SHP77 treated with DMSO at 0.1 percent for 48 hours (cell line): ENCODE measurements at places on chromosomes 5 and 9.

GRCh38 chr5:1374679-1375055 lies 29.8 kb upstream of the CLPTM1L start:
- DNase-seq, result no peak

DNA sequence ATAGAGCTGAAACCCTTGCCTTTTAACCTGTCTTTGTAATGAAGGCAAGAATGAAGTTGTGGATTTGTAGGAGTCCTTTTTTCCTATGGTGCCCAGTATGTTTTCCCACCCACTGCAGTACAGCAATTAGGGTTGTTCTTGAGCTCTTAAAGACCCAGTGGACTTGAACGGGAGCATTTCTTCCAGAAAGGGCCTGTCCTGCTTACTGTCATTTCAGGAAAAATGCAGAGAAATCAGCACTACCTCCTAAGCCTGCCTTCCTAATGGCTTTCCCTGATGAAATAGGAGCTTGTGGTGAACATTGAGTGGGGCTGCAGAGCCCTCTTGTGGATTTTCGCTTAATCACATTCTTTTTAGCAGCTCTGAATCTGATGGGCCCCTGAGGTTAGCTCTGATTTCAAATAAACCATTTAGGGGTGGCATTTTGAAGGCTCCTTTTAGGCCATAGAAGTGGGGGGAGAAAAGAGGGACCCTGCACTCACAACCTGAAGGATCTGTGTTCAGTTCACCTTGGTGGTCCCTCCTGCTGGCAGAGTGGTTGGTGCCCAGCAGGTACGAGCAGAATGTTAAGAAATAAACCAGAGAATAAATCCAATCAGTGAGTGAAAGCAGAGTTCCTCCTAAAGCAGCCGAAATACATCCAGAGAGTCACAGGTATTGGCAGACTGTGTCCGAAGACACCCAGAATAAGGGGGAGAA lies 188.0 kb upstream of the KLF9 start:
- no peak for DNase-seq

DNA sequence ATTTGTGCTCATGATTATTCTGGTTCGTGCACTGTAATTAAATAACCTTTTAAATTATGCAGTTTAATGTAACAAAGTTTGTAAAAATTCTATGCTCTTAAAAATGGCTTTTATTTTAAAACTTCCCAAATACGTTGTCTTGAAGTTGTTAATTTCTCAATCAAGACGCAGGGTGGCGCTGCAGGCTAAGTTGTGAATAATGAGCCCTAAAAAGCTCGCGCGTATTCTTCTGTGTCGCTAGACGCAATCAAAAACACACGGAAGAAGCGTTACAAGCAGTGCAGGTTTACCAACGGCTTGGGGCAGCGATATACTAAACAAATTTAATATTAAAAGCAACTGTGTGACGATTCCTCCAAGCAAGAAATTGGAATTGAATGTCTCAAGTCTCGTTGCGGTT lies at the start of gene PCDHB4:
Gene PCDHB4, plus strand, starts transcription at position 256 of the 400 bp plus-strand sequence. CDS start 181 bp downstream, outside the sequence.
- no peak for DNase-seq

DNA sequence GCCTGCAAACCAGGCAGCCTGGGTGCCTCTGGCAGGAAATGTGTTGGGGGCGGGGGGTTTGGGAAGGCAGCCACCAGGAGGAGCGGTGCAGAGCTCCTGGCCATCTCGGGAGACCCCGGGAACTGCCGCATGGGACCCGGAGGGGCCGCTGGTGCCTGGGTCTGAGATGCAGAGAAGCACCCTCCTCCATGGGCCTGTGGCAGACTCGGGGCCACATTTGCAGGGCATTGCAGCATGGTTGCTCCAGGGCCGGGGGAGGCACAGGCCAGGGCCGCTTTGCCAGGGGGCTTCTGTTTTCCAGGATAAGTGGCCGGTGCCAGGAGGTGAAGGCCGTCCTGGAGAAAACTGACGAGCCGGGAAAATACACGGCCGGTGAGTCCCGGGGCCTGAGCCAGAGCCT lies 1.7 kb downstream of the LCN1 start:
- DNase-seq, result no peak

- no peak for DNase-seq
Observed at GRCh38 chr5:137699336-137700281, 36.3 kb downstream of the KLHL3 start.

DNA sequence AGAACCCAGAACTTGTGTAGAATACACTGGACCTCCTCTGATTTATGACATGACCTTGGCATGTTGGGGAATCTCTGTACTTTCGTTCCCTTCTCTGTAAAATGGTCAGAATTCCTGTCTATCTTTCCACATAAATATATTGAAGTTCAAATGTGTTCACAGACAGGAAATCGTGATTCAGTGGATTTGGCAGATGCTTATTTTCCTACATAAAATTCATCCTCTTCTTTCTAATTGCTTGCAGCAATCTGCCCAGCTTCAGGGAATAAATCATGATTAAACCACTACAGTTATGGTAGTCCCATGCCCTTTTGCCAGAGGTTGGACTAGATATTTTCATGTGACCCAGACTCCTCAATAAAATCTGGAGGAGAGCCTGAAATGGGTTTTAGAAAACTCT lies 52.1 kb upstream of the ARL15 start:
- DNase-seq, result no peak

GRCh38 chr5:72065751-72066255 lies 41.5 kb upstream of the MAP1B start:
- DNase-seq, result no peak
